ENCODE measurements at places on chromosomes 3 and 15. TPM values are rescaled to one million over a fixed set of nuclear protein-coding genes. Genes with fewer than 3 reads are reported as not detected.

GRCh38 chr3:120052677-120053076 lies 41.6 kb downstream of the GSK3B start:
- no peak for DNase-seq

DNA sequence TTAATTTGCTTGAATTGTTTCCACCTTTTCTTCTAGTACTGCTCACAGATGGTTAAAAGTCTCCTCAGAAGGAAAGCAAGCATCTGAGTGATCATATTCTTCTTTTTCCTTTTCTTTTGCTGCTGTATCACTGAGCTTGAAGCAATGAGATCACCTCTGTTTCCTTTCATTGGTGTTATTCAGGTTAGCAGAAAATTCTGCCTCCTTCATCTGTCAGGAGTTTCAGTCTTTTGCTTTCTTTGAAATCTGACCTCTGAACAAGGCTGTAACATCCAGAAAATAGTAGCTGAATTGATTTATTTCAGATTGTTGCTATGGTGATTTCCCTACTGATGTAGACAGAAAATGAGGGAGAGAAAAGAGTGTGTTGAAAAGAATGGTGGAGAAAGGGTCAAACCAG lies 343.0 kb downstream of the MFSD1 start:
- DNase-seq: no peak

DNA sequence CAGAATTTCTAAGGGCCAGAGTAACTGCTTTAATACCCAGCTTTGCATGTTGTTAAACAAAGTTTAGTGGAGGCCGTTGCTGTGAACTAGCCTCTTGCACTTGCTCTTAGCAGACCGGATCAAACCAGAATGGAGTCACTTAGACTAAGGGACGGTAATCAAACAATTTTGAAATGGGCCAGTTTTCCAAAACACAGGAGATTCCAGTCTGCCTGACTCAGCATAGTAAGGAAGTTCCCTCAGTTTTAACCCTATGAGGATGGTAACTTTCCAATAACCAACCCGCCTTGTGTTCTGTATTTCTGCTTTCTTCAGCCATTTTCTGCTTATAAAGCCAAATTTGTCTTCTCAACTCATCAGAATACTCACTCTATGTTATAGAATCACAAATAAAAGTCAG lies 77.2 kb upstream of the WDR72 start:
- DNase-seq: no peak

DNA sequence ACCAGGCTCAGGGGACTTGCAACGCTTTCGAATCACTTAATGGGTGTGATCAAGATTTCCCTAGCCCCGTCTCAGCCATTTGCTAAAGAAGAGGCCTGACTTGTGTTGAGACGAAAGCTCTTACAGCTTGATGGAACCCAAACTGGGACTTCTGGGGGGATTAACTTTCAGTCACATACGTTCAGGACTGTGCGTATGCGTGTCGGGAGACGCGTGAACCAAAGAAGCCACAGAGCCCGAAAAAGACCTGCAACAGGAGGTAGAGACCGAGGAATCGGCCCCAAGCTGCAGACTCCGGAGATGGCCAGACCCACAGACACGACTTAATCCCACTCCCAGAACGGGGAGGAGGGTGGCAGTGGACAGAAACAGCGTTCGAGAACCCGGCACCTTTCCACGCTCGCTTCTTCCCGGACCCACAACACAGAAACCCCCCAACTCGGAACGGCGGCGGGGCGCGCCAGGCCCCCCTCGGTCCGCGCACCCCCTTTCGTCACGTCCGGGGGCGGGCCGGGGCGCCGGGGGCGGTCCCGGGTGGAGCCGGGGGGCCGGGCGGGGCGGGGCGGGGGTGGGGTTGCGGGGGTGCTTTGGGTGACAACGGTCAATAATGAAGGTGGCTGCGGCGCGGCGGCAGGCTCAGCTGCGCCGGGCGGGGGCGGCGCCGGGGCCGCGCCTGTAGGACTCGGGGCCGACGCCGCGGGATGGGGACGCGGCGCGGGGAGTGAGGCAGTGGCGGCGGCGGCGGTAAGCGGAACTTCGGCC lies at the start of gene ATP11B:
TSS of gene ATP11B (plus strand) at position 604 of the 762 bp plus-strand sequence. CDS start 256 bp downstream, outside the sequence.
- peak; percentile 79 for DNase-seq

- no peak for DNase-seq
Measured at GRCh38 chr3:94990952-94991705, 928.3 kb downstream of the NSUN3 start.

DNA sequence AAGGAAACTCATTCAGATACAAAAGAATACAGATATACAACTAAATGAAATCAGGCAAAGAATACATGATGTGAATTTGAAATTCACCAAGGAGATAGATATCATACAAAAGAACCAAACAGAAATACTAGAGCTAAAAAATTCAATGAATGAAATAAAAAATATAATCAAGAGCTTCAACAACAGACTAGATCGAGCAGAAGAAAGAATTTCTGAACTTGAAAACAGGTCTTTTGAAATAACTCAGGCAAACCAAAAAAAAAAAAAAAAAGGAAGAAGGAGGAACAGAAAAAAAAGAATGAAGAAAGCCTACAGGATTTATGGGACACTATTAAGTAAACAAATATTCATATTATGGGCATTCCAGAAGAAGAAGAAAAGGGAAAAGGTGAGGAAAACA lies 137.8 kb downstream of the DMXL2 start:
- no peak for DNase-seq

DNA sequence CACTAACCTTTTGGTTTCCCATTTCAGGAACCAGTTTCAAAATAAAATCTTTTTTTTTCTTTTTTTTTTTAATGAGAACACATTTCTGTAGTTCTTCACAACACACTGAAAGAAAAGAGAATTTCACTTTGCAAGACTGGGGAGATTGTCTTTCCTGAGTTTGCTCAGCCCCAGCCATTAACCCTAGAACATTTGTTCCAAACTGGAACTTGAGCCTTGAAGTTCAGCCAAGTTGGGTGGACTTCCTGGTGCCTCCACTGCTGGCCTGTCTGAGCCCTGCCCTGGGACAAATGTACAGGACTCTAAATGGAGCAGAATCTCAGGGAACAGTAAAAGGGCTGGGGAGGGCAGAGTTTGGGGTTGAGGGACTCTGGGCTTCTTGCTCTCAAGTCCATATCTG lies 196.4 kb upstream of the LPP start:
- DNase-seq: no peak

Gene CADPS
- total RNA-seq: 7.7 TPM

Measured in prostate gland (tissue), 2 donors.